Urothelium cell line (cell line): ENCODE measurements at places on chromosomes 1 and 21.
A peak's percentile ranks its signal among the peaks of the same experiment; 100 is the strongest.

- DNase-seq, result no peak
These were observed 7.9 kb downstream of the AKT3 start for GRCh38 chr1:243842161-243842560.

DNA sequence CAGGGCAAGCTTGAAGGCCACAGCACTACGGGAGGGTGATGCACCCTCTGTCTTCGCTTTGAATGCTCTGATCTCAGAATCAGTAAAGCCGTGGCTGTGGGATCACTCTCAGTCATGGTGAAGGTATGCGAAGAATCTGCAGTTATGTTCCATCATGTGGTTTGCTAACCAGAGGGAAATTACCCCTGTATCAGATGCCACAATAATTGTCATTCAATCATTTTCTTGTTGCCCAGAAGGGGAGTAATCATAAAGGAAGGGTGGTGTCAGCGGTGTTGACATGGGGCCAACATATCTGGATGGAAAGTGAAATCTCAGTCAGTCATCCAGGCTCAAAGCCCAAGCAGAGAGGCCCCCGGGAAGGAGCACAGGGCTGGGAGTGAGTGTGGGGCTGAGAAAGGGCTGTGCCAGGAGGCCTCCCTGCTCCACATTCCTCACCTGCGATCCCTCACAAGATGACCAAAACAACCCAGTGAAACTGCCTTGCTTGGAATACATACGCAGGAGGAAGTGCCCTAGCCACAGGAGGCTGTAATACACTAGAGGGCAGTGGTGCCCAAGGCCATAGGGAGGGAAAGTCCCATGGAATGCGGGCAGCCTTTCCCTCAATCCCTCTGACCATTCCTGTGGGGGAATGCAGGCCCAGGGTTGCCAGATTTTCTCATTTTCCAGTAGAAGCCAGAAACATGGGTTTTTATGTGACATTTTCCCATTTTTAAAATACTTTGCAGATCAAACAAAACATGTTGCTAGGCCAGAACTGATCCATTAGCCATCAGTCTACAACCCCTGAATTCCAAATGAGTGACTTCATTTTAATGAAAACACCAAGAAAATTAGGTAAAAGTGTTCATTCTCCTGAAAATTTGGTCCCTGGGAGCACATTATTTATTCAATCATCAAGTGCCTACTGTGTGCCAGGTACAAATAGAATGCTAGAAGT lies 95.7 kb upstream of the VANGL1 start:
- DNase-seq, result peak; percentile 94

DNA sequence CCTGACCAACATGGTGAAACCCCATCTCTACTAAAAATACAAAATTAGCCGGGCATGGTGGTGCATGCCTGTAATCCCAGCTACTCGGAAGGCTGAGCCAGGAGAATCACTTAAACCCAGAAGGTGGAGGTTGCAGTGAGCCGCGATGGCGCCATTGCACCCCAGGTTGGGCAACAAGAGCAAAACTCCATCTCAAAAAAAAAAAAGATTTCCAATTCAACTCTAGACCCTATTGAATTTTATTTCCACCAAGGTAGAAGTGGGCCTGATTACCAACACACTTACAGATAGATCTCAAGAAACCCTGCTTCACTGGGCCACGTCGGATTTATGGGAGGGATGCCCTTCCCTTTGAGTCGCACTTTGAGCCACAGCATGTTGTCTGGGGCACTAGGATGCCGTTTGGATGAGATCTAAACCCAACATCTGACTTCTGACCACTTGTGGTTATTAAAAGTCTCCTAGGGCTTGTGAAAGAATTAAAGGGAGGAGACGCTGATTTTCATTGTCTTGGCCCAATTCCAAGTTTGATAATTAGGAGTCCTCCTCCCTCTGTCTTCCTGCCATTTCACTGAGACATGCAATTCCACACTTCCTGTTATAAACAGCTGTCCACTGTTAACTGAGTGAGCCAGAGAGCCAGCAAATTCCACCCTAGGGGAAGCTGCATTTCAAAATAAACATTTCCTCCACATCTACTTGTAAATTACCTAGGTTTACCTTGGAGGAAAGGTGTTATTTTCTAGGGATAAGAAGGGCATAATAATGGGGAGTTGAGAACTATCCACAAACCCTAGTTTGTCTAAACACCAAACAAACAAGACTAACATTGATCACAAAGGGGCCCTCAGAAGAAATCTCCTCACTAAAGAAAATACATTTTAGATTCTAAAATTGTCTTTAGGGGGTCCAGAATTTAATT lies 5.2 kb upstream of the RERE start:
- peak; percentile 74 for DNase-seq

DNA sequence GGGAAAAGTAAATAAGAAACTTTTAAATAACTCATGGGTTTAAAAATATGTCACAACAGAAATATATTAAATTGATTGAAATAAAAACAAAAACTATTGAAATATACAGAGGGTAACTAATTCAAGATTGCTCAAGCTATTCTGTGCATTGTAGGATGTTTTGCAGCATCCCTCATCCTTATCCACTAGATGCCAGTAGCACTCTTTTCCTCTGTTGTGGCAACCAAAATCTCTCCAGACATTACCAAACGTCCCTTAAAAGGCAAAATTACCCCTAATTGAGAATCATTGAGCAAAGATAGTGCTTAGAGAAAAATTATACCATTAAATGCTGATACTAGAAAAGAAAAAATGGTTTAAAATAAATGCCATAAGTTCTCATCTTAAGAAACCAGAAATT lies 682.6 kb downstream of the RWDD3 start:
- DNase-seq, result no peak

DNA sequence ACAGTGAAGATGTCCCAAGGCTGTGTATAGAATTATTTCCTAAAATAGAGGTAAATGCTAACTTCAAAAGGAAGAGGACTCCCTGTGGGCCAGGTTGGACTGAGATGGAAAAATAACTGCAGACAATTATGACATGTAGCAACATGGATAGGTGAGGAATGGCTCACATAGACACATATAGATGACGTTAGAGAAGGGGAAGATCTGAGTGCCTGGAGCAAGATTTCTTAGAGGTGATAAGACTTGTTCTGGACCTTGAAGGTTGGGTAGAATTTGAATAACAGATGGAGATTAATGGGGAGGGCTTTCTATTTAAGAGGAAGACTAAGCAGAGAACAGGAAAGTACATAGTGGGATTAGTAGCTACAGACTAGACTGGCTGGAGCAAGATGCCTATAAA lies 76.9 kb downstream of the C1orf21 start:
- DNase-seq, result no peak

GRCh38 chr1:6782151-6782550 lies 3.1 kb upstream of the CAMTA1 start:
- DNase-seq, result no peak

- no peak for DNase-seq
These were observed 1.4 kb upstream of the MYBPH start for GRCh38 chr1:203177036-203177405.

DNA sequence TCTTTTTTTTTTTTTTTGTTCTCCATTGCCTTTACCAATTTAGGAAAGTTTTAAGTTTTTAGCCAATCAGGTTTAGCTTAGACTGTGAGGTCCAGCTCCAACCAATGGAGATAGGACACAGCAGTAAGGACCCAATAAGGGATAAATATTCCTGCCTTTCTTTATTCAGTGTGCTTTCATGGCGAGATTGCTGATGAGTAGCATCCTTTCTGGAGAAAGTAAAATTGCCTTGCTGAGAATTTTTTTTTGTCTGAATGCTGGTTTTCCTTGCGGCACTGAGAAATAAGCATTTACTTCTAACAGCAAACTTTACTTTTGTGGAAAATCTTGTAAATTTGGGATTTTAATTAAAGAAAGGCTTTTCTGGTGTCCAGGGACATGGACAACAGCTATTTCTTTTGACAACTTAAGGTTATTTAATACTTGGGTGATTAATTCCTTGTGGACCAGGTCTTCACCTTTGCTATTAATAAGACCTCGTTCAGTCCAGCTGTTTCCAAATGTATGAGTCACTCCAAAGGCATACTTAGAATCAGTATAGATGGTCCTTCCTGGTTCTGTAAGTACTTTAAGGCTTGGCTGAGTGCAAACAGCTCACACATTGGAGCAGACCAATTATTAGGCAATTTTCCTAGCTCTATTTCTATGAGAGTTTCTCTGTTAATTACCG lies 54.1 kb downstream of the SERINC2 start:
- no peak for DNase-seq

- DNase-seq, result no peak
These were observed 30.3 kb downstream of the YARS1 start for GRCh38 chr1:32786856-32787255.

GRCh38 chr1:157958263-157958662 lies 35.2 kb upstream of the KIRREL1 start:
- DNase-seq, result no peak

DNA sequence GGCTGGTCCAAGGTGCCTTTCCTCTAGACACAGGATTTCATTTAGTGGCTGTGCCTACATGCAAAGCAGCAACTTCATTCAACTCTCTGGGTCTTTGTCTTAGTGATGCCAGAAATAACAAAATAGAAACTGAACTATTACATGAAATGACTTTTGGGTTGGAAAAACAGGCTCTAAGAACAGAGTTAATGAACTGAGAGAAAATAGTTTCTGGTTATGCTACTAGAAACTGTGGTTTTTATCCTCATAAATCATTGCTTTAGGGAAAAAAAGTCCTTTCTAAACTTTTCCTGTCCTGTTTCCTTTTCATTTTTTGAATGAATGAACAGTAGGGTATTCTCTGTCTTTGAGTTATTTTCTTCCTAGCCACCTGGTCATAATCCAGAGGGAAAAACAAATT lies 424.0 kb downstream of the KIF26B start:
- no peak for DNase-seq

DNA sequence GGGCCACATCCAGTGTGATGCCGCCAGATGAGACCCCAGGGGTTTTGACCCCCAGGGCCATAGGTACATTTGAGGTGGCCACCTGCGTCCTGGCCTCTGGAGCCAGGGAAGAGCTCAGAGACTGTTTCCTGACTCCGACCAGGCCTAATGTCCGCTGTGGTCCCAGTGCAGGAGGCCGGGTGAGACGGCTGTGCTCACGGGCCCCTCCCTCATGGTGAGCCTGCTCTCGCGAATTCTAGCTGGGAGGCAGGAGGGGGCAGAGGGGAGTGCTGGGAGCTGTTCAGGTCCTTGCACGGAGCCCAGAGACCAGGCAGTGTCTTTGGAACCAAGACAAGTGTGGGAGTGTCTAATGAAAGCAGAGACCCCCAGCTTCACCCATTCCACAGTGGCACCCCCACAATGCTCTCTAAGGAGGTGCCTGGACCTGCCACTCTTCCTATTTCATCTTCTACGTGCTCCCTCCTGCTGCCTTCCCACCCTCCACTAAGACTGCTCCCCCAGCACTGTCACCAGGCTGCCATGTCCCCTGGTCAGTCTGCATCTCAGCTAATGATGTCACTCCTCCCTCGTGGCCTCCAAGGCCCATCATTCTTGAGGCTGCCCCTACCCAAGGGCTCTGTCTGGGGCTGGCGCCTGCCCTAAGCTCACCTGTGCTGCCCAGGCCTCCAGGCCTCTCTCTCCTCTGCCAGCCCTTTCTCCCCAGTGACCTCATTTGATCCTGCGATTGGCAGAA lies 256.3 kb upstream of the C1orf174 start:
- no peak for DNase-seq

- DNase-seq, result no peak
These were observed 8.7 kb upstream of the RSRP1 start for GRCh38 chr1:25255706-25256577.

GRCh38 chr1:53323316-53323715 lies 4.6 kb downstream of the LRP8 start:
- DNase-seq, result no peak

- DNase-seq, result peak; percentile 64
These were observed 73.1 kb upstream of the GJB5 start for GRCh38 chr1:34681480-34682451.

DNA sequence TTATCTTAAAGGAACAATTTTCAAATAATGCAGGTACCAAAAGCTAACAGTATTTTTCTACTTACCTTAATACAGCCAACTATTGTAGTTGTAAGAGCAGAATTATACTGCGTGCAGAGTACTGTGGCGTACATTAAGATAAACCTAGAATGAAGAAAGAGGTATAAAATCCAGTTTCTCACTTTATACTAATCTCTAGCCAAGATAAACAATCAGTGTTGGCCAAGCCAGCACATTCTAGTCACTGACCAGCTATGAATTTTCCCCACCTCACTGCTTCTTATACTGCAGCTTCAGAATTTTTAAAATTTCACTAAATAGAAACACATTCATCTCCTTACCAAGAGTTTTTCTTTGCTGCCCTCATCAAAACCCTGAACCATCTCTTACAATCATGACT lies 33.6 kb downstream of the SLC35D1 start:
- no peak for DNase-seq

DNA sequence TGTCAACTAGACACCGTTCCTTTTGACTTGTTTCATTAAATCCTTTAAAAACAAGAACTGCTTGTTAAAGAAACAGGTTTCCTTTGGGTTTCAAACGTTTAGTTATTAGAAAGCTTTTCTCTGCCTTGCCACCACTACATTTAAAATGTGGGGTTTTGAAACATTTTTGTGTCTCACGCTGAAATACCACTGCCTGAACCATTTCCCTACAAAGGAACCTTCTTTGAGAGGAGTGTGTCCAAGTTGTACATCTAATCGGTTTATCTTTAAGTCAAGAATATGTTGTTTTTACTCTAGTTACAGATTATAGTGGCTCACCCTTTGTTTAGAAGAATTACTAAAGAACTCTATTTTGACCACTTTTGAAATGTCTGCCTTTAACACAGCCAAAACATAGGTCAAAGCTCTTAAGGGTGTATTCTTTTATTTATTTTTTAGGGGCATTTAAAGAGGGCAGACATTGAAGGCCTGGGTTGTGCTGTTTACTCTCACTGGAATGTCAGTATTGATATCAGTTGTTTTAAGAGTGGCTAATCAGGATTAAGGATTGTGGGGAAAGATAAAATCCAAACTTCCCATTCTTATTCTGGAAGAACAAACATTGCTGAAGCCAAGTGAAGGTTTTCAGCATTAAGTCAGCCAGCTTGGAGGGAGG lies 143.4 kb downstream of the GALNT2 start:
- DNase-seq, result no peak

GRCh38 chr21:41647806-41648561 lies 118.9 kb downstream of the RIPK4 start:
- no peak for DNase-seq
